ENCODE measurements at places on chromosomes 12 and 14. TPM values are rescaled to one million over a fixed set of nuclear protein-coding genes. Genes with fewer than 3 reads are reported as not detected.

DENR gene
- 48.8 TPM for total RNA-seq

CCDC38 gene
- not detected for total RNA-seq

DNA sequence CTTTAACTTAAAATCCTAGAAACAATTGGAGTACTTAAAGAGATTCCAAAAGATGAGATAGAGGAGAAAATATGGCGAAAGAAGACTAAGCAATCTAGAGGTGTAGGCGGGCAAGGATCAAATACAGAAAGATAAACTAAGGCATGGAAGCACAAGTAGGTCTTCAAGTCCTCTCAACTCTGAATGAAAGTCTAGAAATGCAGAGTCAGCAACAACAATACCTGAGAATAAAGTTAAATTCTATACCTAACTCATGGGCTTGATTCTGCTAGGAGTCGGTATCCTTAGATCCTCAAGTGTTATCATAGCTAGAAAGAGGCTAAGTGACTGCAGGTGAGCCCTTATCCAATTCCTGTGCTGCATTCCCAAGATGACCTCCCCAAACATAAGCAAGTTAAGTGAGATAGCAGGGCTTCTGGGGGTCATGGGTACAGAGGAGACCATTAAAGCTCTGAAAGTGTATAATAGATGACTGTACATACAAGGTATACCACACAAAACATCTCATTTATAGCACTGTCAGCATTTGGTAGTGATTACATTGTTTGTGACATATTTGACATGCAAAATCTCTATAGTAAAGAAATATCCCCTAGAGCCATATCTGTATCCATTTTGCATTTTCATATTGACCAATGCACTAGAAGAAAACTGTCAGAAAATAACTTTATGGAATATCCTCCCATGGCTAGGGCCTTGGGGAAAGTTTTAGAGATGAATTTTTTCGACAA, 82.5 kb upstream of the ARID2 start:
- no peak for DNase-seq

GRCh38 chr12:99959549-99960170, 25.1 kb downstream of the ANKS1B start:
- peak; percentile 51 for DNase-seq

DNA sequence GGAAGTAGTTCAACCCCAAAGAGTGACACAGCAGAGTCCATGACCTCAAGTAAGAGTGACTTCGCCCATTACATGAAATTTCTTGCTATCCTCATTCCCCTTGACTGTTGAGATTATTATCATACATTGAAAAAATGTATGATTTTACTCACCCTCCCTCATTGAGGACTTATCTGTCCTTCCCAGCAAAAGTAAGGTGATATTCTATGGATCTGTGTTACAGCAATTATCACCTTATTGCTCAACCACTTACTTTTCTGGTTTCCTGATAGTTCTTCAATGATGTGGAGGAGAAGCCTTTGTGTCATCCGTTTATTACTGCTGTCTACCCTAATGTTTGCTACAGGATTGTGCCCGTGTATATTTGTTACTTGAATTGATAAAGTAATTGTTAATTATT, 306.2 kb downstream of the TRHDE start:
- DNase-seq, result no peak

Measured in LHCN-M2 (cell line).